ENCODE measurements at places on chromosomes 13 and 19. TPM values are rescaled to one million over a fixed set of nuclear protein-coding genes. Genes with fewer than 3 reads are reported as not detected.

DNA sequence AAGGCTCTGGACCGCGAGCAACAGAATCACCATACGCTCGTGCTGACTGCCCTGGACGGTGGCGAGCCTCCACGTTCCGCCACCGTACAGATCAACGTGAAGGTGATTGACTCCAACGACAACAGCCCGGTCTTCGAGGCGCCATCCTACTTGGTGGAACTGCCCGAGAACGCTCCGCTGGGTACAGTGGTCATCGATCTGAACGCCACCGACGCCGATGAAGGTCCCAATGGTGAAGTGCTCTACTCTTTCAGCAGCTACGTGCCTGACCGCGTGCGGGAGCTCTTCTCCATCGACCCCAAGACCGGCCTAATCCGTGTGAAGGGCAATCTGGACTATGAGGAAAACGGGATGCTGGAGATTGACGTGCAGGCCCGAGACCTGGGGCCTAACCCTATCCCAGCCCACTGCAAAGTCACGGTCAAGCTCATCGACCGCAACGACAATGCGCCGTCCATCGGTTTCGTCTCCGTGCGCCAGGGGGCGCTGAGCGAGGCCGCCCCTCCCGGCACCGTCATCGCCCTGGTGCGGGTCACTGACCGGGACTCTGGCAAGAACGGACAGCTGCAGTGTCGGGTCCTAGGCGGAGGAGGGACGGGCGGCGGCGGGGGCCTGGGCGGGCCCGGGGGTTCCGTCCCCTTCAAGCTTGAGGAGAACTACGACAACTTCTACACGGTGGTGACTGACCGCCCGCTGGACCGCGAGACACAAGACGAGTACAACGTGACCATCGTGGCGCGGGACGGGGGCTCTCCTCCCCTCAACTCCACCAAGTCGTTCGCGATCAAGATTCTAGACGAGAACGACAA, 1.8 kb downstream of the PCDH17 start:
- peak; percentile 43 for DNase-seq

- DNase-seq = peak; percentile 66
These were observed 7.3 kb downstream of the NKPD1 start for GRCh38 chr19:45153339-45154063.

- no peak for DNase-seq
These were observed 2.4 kb downstream of the PCSK4 start for GRCh38 chr19:1487576-1488281.

GRCh38 chr19:38369584-38369983, 4.8 kb upstream of the PSMD8 start:
- DNase-seq = no peak

- no peak for DNase-seq
These were observed 3.8 kb downstream of the CBY2 start for GRCh38 chr13:45705918-45706317.

- DNase-seq = no peak
These were observed 90.2 kb downstream of the ZAR1L start for GRCh38 chr13:32224916-32225315.

DNA sequence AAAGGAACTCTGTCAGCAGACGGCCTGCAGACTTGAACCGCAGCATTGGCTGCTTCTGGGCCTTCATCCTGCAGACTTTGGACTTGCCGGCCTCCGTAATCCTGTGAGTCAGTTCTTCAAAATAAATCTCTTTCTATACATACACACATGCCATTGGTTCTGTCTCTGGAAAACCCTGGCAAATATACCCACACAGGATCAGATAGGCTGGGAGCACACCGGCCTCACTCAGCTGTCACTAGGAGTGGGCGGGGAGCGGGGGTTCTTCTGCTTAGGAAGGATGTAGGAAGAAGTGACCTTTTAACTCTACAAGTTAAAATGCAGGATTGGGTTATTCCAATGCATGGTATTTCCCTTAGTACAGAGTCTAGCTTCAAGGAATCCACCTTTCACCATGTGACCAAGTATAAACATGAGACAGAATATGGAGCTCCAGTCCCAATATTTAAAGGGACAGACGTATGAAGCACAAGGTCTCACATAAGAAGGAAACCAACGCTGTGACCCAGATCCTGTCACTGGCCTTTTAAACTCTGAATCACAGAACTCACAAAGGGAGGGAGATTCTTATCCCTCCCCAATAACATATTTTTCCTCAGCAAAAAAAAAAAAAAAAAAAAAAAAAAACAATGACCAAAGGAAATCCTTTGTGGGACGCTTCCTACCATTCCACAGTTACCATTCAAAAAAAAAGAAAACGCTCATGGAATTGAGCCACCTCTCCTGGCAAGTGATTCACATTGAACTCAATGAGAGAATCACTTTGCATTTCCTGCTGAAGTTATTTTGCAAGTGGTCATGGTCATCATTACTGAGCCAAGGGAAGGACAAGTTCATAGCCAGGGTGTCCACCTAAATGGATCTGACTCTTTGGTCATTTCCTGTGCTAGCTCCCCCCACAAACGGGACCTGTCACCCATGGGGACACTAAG, 352.9 kb downstream of the FOXO1 start:
- no peak for DNase-seq

DNA sequence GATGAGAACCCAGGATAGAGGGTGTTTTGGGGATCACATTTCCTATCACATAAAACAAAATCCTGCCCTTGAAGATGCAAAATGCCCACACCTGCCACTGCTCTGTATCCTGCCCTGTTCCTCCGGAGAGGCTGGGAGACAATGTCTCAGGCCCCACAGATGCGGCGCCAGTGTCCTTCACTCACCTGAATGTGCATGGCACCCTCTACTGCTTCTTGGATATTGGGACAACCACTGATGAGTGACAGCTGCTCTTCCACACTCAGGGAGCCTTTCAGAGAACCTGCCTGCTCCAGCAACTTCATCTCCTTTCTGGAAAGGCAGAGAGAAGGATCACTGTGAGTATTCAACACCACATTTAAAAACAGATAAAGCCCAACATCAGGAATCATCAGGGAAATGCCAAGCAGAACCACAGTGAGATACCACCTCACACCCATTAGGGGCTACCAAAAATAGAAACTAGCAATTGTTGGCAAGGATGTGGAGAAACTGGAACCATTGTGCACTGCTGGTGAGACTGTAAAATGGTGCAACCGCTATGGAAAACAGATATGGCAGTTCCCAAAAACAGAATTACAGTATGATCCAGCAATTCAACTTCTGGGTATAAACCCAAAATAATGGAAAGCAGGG, 36.4 kb downstream of the CRYL1 start:
- DNase-seq = no peak

- no peak for DNase-seq
These were observed 3.8 kb upstream of the UQCR11 start for GRCh38 chr19:1609103-1609396.

GRCh38 chr13:93561576-93562225, 335.1 kb downstream of the GPC6 start:
- DNase-seq = no peak

C1QTNF9 gene
- total RNA-seq = not detected

NLRP11 gene
- total RNA-seq = not detected

COX6B2 gene
- total RNA-seq = 7.3 TPM

Measured in mesothelial cell of epicardium (in vitro differentiated cells).